ENCODE measurements at places on chromosomes 4 and X.

DNA sequence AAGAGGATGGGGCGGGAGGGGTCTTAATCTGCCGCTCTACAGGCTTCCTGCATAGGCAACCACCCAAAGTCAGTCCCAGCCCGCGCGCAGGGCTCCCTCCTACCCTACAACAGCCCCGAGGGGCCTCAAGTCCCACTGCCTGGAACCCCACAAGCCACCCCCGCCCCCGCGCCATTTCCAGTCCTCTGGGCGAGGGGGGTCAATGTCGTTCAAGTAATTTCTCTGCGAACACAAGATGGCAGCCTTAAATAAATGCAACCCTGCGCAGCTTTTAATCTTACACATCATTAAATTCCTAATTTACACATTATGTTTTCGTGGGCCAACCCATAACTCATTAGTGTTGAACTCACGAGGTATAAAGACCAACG lies 92.9 kb downstream of the BCOR start:
- DNase-seq = no peak

DNA sequence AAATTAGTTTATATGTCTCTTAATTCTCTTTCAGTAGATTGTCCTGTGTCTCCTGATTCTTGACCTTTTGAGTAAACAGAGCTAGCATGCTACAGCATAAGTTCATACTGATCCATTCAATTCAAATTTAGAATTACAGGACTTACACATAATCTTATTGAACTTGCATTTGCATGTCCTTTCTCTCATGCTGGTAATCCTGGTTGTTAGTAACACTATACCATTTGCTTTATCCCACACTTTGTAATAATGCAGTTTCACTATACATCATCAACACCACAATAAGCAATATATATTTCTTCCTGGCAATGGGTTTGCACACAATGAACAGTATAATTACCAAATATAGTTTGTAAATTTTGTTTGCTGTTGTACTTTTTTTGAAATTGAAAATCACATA lies 937.2 kb upstream of the GRID2 start:
- no peak for DNase-seq

- no peak for DNase-seq
These were observed 46.7 kb downstream of the RUFY3 start for GRCh38 chr4:70768301-70768948.

DNA sequence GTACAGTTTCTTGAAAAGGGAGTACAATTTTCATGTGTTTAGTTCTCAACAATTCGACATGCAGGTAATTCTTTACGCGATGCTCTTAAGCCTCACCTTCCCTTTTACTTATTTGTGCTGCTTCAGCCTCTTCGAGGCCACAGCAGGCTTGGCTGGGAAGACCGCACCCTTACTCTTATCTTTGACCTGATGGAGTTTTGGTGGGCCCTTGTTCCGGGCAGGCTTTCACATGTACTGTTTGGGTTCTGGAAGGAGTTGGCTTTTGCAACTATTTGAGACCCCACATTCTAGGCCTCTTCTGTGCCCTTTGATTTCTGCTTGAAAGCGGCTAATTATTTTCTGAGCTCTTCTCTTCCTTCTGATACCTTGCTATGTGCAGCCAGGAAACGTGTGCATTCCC lies 60.2 kb downstream of the FAM193A start:
- no peak for DNase-seq

GRCh38 chr4:16289897-16290554 lies 63.8 kb upstream of the TAPT1 start:
- no peak for DNase-seq

DNA sequence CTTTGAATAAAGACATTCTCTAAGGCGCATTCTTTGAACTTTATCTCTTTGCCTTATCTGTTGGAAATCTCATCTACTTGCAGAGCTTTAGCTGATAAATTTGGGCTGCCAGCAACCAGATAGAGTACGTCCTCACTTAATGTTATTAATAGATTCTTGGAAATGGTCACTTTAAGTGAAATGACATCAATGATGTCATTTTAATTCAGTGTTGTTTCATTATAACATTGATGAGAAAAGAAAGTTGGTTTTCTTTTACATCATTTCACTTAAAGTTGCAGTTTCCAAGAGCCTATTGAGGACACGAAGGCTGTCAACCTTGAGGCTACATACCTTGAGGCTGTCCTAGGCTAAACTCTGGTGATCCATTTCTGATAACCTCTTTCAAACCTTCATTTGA lies 9.3 kb downstream of the TMEM165 start:
- no peak for DNase-seq

DNA sequence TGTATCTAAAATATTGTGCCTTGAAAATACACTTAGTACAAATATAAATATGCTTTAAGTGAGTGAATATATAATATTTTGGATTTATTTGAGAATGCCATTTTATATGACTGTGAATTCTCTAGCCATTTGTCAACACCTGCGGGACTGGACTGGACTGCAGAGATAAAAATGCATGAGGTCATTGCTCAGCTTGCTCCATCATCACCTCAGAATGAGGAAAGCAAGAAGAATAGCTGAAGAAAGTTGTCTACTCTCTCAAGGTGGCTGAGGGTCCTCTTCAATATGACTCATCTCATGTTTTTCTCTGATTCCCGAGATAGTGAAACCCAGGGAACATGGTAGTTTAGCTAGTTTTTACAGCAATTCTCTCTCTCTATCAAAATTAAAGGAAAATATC lies 732.5 kb upstream of the AGA start:
- no peak for DNase-seq

GRCh38 chr4:51942833-51943215 lies 77.3 kb downstream of the LRRC66 start:
- no peak for DNase-seq

DNA sequence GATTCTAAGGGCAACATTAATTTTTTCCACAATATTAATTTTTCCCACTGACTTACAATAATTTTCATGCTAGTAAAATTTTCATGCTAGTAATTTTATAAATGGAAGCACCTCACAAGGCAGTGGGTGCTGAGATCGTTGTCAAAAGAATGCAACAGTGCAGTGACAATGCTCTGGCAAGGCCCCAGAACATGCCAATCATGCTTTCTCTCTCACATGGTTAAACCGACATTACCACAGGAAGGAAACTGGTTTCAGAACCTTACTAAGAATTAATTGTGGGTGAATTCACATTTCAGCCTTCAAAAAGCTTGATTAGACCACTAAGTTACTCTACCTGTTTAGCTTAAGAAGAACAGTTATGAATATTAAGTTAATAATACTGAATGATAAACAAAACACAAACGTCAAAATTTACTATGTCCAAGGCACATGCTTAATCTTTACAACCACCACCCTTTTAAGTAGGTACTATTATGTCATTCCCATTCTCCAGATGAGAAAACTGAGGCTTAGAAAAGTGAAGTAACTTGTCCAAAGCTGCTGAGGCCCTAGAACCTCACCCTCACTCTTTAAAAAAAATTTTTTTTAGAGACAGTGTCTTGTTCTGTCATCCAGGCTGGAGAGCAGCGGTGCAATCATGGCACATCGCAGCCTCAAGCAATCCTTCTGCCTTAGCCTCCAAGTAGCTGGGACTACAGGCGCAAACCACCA lies 10.0 kb upstream of the OPHN1 start:
- DNase-seq = no peak

DNA sequence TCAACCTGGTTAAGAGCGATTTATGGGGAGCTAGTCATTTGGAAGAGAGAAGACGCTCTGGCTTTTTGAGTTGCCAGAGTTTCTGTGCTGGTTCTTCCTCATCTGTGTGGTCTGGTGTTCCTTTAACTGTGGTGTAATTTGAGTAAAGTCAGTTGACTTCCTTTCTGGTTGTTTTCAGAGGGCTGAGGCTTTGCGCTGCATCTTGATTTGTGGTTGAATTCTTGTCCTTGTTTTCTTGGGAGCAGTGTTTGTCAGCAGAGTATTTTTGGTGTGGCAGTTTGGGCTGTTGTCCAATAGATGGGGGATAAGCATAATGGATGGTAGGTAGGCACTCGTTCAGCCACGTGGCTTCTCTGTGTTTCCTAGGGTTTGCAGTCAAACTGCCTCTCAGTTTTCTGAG lies 2143.2 kb upstream of the TENM3 start:
- DNase-seq = no peak

DNA sequence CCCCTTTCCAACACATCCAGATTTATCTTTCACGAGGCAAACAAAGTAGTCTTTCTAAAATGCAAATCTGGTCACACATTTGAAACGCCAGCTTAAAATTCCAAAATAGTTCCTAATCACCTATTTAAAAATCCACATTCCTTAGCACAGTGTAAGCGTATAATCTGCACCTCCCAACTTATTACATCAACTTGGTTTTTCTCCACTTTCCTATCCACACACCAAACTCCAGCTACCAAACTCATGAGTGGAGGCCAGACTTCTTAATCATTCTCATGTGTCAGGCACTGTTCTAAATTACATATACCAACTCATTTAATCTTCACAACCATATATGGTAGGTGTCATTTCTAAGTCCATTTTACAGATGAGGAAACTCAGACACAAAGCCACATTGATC lies 33.8 kb downstream of the ENOX2 start:
- DNase-seq = no peak

DNA sequence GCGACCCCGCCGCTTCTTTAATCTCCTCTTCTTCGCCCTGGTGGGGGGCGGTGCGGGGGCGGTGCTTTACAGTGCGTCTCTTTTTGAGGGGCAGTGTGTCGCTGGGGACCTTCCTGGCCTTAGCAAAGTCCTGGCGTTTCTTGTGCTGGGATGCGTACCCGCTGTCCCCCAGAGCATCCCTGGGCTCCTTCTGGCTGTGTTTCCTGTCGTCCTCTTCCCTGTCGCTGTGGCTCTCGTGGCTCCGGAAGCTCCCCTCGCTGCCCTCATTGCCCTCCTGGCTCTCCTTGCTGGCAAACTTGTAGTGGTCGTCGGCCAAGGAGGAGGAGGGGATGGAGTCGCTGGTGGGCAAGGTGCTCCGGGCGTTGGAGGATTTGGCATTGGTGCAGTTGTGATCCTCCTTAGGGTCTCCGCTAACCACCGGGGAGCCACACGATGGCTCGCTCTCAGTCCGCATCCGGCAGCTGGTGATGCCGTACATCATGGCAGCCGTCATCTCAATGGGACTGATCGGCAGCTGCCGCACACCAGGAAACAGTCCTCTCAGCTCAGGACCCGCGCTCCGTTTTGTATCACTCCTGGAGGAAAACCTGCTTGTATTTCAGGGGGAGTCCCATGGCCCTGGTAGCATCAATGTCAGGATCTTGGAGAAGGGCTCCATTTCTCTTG lies 30.4 kb upstream of the TMSB15A start:
- DNase-seq = no peak

DNA sequence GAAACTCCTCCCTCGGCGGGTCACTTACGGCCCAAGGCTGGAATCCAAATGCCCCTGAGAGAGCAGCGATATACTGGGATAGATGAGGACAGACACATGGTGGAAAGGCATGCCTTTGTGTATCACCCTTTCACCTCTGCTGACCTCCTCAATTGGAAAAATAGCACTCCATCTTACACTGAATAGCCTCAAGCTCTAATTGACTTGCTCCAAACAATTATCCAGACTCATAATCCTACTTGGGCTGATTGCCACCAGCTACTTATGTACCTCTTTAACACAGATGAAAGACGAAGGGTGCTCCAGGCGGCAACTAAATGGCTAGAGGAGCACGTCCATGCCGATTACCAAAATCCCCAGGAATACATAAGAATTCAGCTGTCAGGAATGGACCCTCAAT lies 1142.2 kb downstream of the ARAP2 start:
- no peak for DNase-seq

GRCh38 chr4:23365086-23365485 lies 524.8 kb downstream of the PPARGC1A start:
- no peak for DNase-seq

- DNase-seq = no peak
These were observed 186.7 kb upstream of the VEGFC start for GRCh38 chr4:176979416-176979815.

- no peak for DNase-seq
These were observed 176.4 kb downstream of the BMPR1B start for GRCh38 chr4:94934201-94934600.

- DNase-seq = no peak
These were observed 16.8 kb downstream of the HPGDS start for GRCh38 chr4:94325835-94326234.

GRCh38 chrX:153580700-153581386 lies 18.1 kb downstream of the CCNQ start:
- DNase-seq = no peak
